ENCODE measurements at places on chromosomes 16 and 17.

DNA sequence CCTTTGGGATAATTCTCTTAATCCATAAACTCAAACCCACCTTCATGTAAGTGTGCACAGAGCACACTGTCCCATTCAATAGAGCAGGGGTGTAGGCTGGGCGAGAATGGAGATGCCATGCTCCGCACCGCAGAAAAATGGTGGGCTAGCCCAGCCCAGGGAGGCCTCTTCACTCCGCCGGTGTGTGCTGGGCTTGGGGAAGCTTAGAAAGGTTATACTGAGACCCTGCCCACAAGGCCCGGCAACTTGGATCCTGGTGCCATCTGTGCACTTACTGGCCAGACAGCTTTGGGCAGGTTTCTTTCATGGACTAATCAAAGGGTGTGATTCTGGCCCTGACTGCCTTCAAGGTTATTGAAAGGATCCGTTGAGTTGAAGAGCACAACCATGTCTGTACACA, 3.7 kb upstream of the STAT5A start:
- DNase-seq, result no peak

GRCh38 chr16:4376126-4376892, 4.7 kb downstream of the VASN start:
- no peak for DNase-seq

- no peak for DNase-seq
These were observed 538.5 kb upstream of the CDH11 start for GRCh38 chr16:65660390-65660789.

DNA sequence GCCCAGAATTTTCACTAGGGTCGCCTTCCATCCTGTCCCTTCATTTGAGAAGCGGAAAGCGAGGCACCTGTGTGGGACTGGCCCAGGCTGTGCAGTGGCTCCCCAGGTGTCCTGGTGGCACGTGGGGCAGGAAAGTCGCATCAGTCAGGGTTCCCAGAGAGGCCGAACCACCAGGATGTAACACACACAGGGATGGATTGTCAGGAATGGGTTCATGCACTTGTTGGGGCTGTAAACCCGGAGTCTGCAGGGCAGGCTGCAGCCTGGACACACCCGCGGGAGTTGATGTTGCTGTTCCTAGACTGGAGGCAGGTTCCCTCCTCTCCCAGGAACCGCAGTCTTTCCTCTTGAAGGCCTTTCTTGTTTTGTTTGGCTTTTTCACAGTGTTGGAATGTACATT, 30.7 kb upstream of the RPTOR start:
- no peak for DNase-seq

DNA sequence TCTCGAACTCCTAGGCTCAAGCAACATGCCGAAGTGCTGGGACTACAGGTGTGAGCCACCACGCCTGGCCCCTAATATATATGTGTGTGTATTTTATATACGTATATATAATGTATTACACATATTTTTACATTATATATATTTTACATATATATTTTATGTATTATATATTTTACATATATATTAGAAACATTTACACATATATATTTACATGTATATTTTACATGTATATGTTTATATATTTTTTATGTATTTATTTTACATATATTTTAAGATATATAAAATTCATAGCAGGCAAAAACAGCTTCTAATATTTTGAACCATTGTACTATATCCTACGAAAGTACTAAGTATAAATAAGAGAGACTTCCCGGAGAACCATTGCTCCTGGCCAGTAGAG, 455.1 kb downstream of the XYLT1 start:
- no peak for DNase-seq

DNA sequence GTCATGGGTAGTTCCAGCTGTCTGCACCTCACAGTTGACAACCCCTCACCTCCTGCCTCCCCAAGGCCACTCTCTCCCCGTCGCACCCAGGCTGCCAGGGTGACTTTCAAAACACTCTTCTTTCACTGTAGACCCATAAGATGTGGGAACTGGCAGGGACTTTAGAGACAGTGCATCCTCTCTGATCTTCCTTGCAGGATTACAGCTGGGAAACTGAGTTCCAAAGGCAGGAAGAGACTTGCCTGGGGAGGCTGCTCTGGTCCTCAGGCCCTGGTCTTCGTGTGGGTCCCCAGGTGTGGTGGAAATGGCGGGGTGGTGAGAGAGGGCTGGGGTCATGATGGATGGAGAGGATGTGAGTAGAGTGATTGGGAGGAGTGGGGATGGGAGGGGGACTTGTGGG, 21.9 kb upstream of the NKD1 start:
- no peak for DNase-seq

DNA sequence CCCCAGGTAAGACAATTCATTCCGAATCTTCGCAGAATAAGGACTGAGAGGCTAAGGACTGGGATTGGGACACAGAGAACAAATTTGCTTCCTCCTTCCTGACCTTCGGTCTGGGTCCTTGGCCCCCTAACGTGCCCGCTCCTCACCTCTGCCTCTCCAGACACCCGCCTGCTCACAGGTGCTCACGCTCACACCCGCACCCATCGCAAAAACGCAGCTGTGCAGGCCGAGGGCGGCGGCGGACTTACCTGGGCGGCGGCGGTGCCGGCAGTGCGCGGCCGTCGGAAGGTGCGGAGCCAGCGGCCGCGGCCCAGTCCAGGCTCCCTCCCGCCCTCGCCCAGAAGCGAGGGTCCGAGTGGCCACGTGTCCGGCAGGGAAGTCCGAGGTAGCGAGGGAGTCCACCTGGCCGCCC, 7.1 kb upstream of the HOXB9 start:
- DNase-seq, result no peak

DNA sequence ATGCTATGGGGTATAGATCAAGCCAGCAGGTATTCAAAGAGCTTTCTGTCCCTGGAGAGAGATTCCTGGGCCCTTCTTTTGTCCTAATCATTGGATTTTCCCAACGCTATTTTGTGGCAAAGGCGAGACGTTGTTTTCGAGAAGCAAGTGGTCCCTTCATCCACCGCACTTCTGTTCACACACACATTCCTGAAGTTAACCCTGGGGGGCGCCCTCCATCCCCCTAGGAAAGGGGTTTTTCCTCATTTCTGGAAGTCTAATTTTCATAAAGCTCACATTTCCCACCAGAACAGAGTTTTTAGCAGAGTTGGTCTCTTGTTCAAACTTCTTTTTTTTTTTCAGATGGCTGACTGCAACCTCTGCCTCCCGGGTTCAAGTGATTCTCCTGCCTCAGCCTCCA, 11.9 kb downstream of the SCGB1C2 start:
- no peak for DNase-seq

DNA sequence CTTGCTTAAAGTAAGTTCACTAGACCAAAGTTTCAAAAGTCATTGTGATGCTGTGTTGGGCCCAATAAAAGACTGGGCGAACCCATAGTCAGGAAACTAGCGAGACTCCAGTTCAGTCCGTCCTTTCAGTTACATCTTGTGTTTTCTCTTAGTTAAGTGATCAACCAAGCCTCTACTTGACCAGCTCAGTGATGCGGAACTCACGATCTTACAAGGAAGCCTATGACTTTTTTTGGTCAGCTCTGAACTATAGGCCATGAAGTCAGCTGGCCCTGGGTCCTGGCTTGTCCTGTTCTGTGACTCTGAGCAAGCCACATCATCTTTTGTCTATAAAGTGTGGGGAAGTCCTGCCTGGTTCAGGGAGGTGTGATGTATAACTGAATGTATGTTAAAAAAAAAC, 21.7 kb upstream of the WSCD1 start:
- no peak for DNase-seq

GRCh38 chr16:83720213-83720612, 87.6 kb upstream of the HSBP1 start:
- no peak for DNase-seq

DNA sequence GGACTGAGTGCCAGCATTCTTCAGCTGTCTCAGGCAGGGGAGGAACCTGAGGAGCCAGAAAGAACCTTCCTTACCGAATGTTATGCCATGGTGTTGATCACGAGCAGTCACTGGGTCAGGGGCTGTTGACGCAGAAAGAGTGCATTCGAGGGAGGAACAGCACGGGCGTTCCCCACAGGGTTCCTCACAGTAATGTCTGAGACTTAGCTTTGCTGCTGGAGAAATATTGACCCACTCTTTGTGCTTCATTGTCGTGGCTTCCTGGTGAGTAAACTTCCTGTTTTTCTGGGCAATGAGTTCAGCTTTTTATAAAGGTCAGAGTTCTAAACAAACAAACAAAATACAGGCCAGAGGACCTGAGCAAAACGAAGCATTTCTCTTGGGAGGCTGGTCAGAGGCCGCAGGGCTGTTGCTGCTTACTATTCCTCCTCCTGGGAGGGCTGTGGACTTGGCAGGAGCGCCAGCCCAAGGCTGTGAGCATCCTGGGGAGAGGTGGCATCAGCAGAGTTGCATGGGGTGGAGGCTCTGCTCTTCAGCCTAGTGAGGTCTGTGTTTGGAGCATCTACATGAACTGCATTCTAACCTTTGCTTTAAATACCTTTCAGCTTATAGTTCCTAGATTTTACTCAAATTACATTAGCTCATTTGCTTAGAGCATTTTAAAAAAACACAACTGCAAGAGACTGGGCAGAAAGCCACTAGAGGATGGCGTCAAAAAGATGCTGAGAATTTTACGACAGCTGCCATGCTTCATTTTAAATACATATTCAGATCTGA, 143.1 kb upstream of the CACNG5 start:
- DNase-seq, result no peak

GRCh38 chr16:14324581-14324980, 253.5 kb downstream of the MRTFB start:
- DNase-seq, result no peak

DNA sequence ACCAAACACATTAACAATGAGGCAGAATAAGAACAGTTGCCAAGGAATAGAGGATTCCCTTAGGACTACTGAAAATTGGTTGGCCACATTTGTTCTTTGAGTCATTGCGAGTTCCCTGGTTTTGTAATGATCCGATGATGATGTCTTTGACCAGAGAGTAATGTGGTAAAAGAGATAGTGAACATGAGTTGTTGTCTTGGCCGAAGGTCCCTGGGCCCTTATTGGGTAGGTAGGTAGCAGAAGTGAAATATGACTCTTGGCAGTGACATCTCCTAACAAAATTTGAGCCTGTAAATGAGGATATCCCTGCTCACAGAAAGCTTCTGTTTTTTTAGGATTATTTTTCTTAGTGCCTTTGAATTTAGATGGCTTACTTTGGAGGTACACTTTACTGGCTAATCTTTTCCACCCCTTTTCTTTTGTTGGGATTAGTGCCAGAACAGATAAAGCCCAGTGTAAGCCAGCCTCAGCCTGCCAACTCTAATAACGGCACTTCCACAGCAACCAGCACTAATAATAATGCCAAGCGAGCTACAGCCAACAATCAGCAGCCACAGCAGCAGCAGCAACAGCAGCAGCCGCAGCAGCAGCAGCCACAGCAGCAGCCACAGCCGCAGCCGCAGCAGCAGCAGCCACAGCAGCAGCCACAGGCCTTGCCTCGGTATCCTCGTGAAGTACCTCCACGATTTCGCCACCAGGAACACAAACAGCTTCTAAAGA, 47.2 kb downstream of the TNRC6A start:
- no peak for DNase-seq

- no peak for DNase-seq
These were observed 116.3 kb downstream of the TANC2 start for GRCh38 chr17:63082273-63082861.

GRCh38 chr17:12519956-12520594, 145.6 kb upstream of the MYOCD start:
- no peak for DNase-seq

GRCh38 chr16:30574678-30575077, 3.2 kb upstream of the ZNF688 start:
- no peak for DNase-seq

DNA sequence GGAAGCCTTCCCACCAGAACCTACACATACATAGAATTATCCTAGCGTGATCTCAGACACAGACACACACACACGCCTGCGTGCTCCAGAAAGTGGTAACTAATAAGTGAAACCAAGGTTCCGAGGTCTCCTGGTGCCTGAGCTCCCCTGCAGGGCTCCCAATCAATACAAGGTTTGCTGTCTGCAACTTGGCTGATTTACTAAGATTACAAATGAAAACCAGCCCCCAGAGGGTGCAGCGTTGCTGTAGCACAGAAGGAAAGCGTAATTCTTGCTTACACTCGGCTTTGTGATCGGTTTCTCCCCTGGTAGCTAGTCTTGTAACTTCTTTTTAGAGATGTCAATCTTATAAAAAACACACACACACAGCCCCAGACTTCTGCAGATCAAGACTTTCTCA, 334.1 kb upstream of the XYLT1 start:
- DNase-seq, result no peak

- DNase-seq, result no peak
These were observed 37.9 kb downstream of the SIAH1 start for GRCh38 chr16:48347191-48347865.

- DNase-seq, result no peak
These were observed 288.3 kb upstream of the TNRC6C start for GRCh38 chr17:77670173-77670572.

GRCh38 chr17:17035920-17036523, 6.2 kb upstream of the MPRIP start:
- no peak for DNase-seq

GRCh38 chr16:77690416-77690815, 31.9 kb upstream of the NUDT7 start:
- DNase-seq, result no peak
